GDM1 (cell line): ENCODE measurements at places on chromosomes 2 and 18.

DNA sequence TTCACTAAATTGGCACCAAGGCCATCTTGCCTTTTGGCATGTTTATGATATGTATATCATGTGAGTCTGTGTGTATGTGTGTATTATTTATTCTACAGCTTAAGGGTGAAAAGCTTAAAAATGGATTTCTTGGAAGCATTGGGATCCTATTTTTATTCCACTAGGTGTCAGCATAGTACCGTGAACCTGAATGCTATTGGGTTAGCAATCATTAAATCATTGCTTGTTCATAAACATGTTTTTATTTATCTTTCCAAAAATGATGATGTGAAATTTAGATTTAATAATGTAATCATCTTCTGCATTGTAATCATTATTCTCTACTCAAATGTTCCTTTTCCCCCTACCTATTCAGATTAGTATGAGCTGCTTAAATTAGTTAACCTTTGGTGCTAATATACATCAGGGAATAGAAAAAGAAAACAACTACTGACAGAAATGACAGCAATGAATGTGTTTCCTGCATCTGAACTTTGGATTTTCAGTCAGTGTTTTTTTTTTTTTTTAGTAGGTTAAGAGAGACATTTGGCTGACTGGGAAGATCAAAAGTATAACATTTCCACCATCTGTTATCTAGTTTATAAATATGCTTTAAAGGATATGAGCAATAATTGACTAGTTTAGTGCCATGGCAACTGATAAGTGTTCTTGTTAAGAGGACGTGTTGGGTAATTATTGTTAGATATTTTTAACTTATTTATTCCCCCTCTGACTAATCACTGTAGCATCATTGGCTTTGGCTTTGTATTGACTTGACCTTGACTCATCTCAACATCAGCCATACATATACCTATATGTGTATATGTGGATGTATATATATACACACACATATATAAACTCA is 14.1 kb upstream of the ZSWIM2 start:
- no peak for DNase-seq

GRCh38 chr2:197601726-197602125 is 73.7 kb downstream of the RFTN2 start:
- DNase-seq: no peak

GRCh38 chr2:18820966-18821365 is 231.6 kb upstream of the NT5C1B start:
- DNase-seq: no peak

- DNase-seq: no peak
Measured at GRCh38 chr2:191643429-191643828, 34.5 kb upstream of the NABP1 start.

- DNase-seq: no peak
Measured at GRCh38 chr2:66897181-66897580, 462.3 kb downstream of the MEIS1 start.

GRCh38 chr2:184452907-184453306 is 145.4 kb upstream of the ZNF804A start:
- DNase-seq: no peak

- DNase-seq: peak; percentile 11
Measured at GRCh38 chr2:166539340-166540162, 45.5 kb upstream of the SCN7A start.

DNA sequence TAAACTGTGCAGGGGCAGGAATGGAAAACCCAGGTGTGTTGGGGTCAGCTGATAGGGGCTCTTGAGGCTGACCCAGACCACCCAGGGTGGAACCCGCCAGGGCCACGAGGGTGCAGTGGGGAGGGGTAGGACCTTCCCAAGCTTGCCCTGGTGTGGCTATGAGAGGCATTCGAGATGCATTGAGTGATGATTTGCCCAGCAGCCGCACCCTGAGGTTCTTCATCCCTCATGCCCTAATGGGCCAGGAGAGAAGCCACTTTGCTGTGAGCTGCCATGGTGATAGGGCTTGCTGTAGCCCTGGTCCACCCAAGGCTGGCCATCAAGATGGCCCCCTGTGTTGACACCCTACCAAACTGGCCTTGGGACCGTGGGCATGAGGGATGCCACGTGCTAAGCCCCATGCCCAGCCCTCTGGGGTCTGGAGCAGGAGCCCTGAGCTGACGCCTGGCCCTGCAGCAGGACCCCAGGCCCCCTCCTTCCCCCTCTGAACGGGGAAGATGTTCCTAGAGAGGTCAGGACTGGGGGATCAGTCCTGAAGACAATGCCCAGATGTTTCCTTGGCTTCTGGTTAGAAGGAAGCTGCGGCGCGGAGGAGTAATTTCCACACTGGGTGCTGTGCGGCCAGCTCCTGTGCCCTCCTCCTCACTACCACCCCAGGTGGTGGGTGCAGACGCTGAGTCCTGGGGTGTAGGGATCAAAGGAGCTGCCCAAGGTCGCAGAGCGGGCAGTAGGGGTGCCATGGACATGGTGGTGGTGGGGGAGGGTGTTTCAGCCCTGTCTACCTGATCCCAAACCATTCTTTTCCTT is 122.5 kb upstream of the HDAC4 start:
- no peak for DNase-seq
